ENCODE measurements at places on chromosomes 7 and 10. TPM values are rescaled to one million over a fixed set of nuclear protein-coding genes. Genes with fewer than 3 reads are reported as not detected.

Gene COPS6
- 95.0 TPM for total RNA-seq

Gene TMEM184A
- total RNA-seq: 86.6 TPM

Gene GFRA1
- 0.56 TPM for total RNA-seq

Gene KCND2
- total RNA-seq: not detected

Gene CYP2C9
- 1.1 TPM for total RNA-seq

Gene CYP2C19
- total RNA-seq: 1.4 TPM

Gene KNDC1
- 3.8 TPM for total RNA-seq
